T-helper 9 cell (primary cell): ENCODE measurements at places on chromosomes 6 and 20.

GRCh38 chr6:150403458-150404246 lies 34.8 kb downstream of the IYD start:
- no peak for DNase-seq

DNA sequence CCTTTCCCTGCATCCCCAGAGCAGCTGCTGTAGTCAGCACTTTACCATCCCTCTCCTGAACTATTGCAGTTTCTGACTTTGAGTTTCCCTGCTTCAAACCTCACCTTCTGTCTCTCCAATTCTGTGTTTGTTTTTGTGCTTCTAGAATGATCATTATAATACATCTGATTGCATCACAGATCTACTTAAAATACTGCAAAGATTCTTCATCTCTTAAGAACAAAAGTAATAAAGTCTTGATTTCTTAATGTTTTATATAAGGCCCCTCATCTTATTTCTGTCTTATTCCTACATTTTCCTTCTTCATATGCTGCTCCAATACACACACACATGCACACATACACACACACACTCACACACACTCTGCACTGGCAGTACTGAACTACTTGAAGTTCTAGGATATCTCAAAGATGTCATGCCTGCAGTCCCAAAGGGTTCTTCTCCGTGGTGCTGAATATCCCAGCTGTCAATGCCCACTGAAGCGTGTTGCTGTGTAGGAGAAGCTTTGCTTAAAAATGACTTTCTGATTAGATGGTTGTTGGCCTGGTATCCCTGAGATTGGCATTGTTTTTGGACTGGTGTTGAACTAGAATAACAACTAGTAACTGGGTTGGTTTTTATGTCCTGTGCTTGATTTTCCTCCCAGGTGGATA lies 97.2 kb downstream of the MAP3K4 start:
- DNase-seq = no peak

GRCh38 chr6:145784683-145785082 lies 29.9 kb downstream of the FBXO30 start:
- no peak for DNase-seq

- DNase-seq = no peak
These were observed 29.8 kb downstream of the APCDD1L start for GRCh38 chr20:58485393-58485792.

DNA sequence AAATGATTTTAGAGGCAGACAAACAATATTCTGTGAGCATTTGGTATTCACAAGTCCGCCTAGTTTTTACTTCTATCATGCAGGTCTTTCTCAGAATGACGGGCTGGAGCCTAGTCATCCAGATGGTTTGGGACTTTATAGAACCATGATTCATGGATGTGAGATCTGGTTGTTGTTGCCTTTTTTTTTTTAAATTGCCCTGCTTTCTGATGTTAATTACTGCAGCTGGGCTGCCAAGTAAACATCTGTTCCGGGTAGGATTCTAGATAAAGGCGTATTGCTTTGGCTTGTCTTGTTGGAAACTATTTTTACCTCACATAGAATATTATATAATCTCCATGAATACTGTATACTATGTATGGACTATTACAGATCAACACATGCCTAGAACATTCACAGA lies 58.1 kb downstream of the RNF217 start:
- no peak for DNase-seq
